Activated naive CD8-positive, alpha-beta T cell treated with anti-CD3 and anti-CD28 coated beads, Interleukin-2, amount 10 ng/mL, durations not matched to agents 7 days and 5 days (primary cell): ENCODE measurements at places on chromosomes 3 and 15. TPM values are rescaled to one million over a fixed set of nuclear protein-coding genes. Genes with fewer than 3 reads are reported as not detected.

GRCh38 chr3:42682301-42683070, 2.9 kb upstream of the KLHL40 start:
- no peak for DNase-seq

DNA sequence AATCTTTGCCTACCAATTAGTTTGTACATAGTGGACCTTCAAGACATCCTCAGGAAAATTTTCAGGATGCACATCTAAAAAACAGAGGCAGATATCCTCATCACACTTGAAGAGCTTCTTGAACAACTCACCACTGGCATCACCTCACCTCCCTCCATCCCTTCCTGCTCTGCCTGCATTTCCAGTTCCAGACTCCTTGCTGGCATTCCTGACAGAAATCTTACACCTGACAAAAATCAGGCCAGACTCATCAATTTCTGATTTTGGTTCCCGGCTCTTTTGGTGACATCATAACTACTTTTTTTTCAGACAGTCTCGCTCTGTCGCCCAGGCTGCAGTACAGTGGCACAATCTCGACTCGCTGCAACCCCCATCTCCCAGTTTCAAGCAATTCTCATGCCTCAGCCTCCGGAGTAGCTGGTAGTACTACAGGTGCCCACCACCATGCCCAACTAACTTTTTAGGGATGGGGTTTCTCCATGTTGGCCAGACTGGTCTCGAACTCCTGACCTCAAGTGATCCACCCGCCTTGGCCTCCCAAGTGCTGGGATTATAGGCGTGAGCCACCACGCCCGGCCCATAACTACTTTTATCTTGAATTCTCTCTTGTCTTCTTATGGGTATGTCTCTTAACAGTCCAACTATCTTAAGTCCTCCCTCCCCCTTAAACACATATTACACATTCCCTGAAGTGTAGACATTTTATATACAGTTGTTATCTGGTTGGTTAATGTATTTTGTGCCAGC, 216.6 kb upstream of the IL12A start:
- DNase-seq: no peak

GRCh38 chr15:41423979-41424659, 7.2 kb downstream of the RTF1 start:
- DNase-seq: no peak

DNA sequence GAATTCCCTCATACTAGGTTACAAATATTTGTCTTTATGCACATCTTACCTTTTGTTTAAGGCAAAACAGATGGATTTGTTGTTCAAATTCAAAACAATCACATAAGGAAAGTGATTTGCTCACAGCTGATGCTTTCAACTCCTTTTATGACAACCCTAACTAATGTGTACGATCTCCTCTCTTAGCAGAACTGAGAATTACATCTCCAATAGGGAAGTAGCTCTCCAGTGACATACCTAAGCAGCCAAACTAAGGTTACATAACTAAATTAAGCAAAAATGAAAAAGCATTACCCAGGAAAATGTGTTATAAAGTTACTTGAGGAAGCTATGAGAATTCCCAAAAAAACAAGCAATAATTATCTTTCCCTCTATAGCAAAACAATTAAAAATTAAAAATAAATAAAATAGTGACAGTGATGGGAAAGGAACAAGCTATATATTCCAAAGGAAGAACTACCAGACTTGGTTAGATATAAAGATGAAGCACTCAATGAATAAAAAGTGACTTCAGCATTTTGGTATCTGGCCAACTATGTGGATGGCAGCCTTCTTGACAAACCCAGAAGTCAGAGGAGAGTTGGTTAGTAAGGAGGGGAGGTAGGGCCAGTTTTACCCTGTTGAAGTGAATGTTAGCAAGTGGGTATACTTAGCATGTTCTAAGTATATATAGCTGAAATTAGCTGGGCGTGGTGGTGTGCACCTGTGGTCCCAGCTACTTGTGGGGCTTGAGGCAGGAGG, 32.4 kb downstream of the PEAK1 start:
- DNase-seq: no peak

Gene DUOXA2
- not detected for total RNA-seq

- no peak for DNase-seq
Measured at GRCh38 chr15:34799149-34800101, 4.1 kb upstream of the ACTC1 start.

Gene KCNH8
- total RNA-seq: not detected

GRCh38 chr15:40238532-40239403, at the start of gene PAK6:
TSS of gene PAK6 (plus strand) at chr15:40239063. CDS start at chr15:40264786, 25,723 bp downstream.
- peak; percentile 34 for DNase-seq

Gene OR5K2
- not detected for total RNA-seq

DNA sequence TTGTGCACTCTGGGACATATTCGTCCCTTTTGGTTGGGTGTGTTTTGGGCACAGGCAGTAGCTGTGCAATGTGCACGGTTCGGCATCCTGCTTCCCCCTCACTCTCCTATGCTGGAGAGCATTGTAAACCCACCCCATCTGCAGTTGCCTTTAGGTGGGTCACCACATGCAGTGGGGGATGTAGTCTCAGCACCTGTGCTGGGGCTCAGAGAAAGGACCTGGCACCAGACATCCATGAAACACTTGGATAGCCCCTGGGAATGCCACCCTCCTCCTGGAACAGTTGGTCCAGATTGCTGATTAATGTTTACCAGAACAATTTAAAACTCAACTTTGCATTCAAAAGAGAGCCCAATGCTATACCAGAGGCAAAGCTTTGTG, 123.9 kb upstream of the MEF2A start:
- DNase-seq: peak; percentile 21

DNA sequence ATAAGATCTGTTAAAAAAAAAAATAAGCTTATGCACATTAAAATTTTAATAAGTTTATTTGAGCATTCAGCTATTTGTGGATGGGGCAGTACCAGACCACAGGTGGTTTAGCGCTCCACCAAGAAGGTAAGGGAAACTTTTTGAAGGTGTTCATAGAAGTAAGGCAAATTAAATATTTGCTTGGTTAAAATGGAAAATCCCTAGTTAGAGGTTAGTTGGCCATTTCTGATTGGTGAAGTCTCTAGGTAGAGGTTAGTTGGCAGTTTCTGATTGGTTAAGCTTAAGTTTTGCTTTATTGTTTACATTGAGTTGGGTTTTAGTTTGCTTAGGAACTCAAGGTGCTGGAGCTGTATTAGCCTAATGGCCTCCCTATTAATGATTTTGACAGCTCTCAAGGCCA, 30.7 kb downstream of the SCN11A start:
- no peak for DNase-seq

Gene SNX22
- 1.1 TPM for total RNA-seq

GRCh38 chr15:48924528-48925393, 39.0 kb downstream of the SHC4 start:
- no peak for DNase-seq

DNA sequence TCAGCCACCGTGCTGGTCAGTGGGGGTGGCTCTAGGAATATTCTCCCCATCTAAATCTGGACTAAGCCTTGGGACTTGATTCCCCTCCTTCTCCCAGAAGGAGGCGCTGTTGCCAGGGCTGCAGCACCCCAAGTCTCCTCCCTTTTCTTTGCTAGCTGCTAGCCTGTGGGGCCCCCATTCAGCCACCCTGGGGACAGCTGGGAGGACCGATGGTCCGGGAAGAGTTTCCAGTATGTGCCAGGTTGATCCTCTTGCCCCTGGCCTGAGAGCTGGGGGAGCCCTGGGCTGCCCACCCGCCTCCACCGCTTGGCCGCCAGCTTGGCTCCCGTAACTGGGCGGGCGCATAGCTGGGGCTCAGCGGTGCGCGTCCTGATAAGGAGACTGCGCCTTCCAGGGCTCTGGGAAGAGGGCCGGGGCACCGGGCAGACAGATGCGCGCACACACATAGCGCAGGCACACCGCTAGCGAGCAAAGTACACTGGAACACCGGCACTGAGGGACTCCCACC, 4.2 kb downstream of the SMAD6 start:
- DNase-seq: no peak

GRCh38 chr15:39743611-39744010, 39.0 kb downstream of the FSIP1 start:
- no peak for DNase-seq

DNA sequence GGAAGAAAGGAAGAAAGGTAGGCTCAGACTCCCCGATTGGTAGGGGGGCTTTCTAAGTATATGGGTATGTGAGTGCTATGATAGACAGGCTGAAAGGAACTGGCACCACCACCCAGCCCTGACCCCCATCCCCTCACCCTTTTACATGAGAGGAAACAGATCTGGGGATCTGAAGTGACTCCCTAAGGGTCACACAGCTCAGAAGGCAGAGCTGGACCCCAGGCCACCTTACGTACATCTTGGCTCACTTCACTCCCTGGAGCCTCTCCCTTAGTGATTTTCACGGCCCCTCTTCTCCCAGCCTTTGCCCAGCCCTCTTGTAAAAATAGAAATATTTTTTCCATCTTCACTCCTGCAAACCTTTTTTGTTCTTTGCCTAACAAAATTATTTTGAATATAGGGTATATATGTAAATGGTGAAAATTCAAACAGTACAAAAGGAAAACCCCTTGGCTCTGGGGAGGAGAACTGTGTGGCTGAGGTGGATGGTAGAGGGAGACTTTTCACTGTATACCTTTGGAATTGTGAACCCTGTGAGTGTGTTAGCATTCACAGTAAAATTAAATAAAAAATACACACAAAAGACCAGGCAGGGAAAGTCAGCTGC, 34.8 kb upstream of the POLG start:
- no peak for DNase-seq

DNA sequence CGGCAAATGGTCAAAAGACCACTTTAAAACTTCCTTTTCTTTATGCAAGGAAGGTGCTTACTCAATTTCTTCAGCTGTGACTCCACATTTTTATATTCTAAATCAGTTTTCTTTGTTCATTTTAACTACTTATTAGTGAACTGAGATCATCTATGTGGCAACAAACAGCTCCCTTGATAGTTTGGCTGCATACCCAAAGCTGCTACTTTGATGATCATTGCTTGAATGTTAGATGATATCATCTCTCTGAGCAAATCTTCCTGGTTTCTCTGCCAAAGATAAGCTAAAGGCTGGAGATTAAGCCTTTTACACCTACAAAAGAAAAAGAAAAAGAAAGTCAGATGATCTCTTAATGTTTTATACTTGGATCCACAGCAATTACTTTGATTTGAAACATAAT, 95.5 kb downstream of the DPH6 start:
- DNase-seq: no peak
